Stimulated activated CD8-positive, alpha-beta memory T cell treated with anti-CD3 and anti-CD28 coated beads, Interleukin-15, amount 100 ng/mL, for 4 hours (primary cell): ENCODE measurements at places on chromosomes 11 and 22.

GRCh38 chr11:35425603-35426212 is 6.3 kb upstream of the SLC1A2 start:
- DNase-seq = no peak

GRCh38 chr11:24298146-24298545 is 198.7 kb upstream of the LUZP2 start:
- no peak for DNase-seq

DNA sequence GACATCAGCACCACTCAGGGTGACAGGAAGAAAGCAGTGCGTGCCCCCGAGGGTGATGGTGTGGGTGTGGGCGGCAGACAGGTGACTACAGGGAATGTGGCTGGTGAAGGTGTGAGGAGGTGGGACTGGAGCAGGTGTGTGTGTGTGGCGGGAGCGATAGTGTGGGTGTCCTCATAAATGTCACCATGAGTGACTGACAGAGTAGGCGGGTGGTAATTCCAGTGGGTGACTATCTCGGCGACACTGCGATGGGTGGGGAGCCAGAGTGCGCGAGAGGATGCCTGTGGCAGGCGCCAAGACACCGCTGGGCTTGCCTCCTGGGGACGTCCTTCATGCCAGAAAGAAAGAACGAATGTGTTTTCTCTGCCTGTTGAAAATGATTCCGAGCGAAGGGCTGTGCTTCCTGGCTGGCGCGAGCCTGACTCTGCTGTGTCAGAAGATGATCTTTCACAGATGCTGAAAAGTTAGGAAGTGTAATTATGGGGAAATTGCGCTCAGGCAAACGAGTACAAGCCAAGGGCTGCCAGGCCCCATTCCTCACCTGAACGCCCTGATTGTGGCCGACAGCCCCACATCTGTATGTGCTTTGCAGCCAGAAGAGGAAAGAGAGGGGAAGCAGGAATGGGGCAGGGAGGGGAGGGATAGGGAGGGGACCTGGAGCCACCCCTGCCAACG is 98.8 kb upstream of the CD82 start:
- no peak for DNase-seq

DNA sequence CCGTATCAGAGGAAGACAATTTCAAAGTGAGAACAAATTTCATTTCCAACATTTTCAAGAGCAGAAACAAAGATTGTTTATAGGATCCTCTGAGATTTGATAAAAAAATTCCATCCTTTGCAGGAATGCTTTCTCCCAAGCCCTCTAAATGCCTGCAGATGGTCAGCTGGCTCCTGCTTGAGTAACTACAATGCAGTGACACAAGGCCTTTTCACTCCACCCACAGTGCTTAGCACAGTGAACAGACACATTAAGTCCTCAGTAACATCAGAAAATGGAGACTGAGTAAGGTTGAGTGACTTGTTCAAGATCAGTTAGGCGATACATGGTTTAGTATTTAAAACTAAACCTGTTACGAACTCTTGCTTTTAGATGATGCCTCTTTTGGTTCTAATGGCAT is 527.1 kb upstream of the CCDC90B start:
- no peak for DNase-seq

DNA sequence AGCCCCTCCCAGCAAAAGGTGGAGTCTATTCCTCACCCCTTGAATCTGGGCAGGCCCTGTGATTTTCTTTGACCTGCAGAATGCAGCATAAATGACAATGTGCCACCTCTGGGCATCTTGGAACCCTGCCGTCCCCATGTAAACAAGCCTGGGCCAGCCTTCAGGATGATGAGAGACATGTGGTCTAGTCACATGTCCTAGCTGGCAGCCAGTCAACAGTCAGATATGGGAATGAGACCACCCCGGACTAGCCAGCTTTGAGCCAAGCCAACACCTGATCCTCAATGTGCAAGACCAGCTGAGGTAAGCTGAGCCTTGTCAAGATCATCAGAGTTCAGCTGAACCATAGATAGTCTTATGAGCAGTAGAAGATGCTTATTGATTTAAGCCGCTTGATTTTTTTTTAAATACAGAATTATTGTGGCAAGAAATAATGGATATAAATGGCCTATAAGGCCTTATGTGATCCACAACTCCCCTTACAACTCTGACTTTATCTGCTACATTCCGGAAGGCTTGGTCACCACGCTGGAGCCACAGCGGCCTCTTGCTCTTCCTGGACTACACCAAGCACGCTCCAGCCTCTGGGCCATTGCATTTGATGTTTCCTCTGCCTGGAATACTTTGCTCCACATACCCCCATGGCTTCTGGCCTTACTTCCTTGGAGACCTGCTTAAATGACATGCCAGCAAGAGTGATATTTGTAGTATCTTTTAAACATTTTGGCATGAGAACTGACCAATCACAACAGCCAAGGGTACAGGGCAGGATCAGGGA is 225.9 kb upstream of the SESN3 start:
- no peak for DNase-seq
